ENCODE measurements at places on chromosomes 13 and 19.

DNA sequence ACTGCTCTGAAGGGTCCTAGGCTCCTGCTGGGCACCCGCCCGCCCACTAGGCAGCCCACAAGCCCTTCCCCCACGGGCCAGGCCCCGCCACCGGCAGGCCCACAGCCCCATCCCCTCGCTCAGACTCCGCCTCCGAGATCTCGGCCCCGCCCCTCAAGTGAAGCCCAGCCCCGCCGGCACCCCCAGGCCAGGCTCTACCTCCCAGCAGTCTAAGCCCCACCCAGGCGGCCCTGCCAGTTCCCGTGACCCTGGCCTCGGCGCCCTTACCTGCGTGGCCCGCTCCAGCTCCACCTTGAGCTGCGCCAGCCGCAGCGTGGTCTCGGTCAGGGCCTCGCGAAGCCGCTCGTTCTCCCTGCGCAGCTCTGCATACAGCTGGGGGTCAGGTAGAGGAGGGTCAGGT, 16.3 kb downstream of the EPS8L1 start:
- no peak for DNase-seq

DNA sequence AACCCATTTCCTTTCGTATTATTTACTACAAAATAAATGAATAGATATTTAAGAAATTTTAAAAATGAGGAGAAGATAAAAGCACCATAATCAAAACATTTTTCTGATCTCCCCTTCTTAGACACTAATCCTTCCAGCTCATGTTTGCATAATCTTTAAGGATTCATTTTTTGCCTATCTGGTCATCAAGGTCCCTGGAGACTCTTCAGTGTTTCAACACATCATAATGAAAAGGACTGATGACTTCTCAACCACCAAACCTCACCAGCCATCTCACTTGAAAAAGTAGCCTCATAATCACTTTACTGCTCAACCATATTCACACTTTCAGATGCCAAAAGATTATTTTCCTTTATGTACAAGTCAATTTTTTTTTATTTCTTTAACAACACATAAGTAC, 80.1 kb downstream of the DCLK1 start:
- DNase-seq = no peak

GRCh38 chr13:83634601-83635000, 247.7 kb downstream of the SLITRK1 start:
- DNase-seq = no peak

- no peak for DNase-seq
These were observed 531.7 kb downstream of the SLITRK1 start for GRCh38 chr13:83350569-83350968.

DNA sequence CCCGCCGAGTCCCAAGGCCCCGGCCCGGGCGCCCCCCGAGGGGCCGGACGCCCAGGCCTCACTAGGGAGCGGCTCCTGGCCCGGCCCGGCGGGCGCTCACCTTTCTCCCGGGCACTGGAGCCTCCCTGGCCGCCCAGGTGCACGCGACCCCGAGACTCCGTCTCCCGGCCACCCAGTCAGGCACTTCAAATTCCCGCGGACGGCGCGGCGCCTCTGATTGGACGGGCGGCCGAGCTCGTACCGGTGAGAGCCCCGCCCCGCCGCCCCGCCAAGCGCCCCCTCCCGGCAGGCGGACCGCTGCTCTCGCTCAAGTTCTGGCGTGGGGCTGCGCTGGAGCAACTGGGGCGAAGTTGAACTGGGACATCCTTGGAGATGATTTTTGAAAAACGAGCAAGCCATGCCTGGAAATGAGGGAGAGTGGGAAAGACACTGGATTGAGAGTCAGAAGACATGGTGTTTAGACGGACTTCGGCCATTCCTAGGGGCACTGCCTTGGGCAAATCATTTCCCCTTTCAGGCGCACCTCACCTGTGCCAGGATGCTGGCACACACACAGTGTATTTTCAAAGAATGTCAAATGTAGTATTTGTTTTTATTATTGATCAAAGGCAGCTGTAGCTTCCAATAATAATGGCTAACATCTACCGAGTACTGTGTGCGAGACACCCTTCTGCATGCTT, 485.3 kb downstream of the UQCRFS1 start:
- no peak for DNase-seq

GRCh38 chr19:47379381-47379938, 30.3 kb downstream of the DHX34 start:
- DNase-seq = no peak

DNA sequence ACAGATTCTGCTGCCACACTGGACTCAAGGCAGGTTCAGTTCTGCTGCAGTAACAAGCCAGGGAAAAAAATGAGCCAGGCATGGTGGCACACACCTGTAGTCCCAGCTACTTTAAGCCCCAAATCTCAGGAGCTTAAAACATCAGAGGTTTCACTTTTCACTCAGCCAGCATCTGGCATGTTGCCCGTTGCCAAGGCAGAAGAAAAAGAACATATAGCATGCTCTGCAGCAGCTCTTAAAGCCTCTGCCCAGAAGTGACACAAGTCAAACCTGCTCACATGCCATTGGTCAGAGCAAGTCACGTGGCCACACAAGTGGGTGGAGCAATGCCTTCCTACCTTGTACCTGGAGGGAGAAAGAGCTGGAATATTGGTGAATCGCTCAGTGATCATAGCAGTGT, 14.7 kb upstream of the ADGRE5 start:
- peak; percentile 84 for DNase-seq

- DNase-seq = no peak
These were observed 188.5 kb upstream of the HTR2A start for GRCh38 chr13:47085346-47085745.

DNA sequence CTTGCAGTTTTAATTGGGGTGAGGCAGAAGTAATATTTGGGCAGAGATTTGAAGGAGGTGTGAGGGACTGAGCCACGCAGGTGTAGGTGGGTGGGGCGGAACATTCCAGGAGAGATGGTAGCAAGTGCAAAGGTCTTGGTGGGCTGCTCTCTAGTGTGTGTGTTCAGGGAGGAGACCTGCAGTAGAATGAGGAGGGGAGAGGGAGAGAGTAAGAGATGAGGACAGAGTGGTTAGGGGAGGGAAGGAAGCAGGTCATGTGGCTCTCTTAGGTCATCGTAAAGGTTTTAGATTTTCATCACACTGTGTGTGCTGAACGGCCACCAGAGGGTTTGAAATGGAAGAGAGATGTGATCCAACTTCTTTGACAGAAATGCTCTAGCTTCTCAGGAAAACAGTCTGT, 33.5 kb downstream of the WASF3 start:
- no peak for DNase-seq

- DNase-seq = no peak
These were observed 34.6 kb downstream of the NFIX start for GRCh38 chr19:13029893-13030292.

GRCh38 chr13:31764556-31764955, 25.2 kb downstream of the RXFP2 start:
- DNase-seq = no peak

DNA sequence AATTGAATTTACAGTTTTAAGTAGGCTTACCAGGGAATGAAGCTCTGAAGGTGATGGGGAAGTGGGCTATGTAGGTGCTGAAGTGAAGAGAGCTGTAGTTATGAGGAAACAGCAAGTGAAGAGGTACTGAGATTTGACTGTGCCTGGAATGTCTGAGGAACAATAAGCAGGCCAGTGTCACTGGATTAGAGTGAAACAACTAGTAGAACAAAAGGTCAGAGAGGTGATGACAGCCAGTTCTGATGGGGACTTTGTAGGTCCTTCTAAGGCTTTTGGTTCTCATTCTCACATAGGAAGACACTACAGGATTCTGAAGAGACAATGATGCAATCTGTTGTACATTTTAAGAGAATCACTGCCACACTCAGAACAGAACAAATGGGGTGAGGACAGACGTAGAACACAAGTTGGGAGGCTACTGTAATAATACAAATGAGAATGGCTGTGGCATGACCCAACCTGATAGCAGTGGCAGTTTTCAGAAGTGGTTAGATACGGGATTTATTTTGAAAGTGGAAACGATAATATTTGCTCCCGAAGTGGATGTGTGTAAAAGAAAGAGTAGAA, 130.8 kb downstream of the MYCBP2 start:
- DNase-seq = no peak

DNA sequence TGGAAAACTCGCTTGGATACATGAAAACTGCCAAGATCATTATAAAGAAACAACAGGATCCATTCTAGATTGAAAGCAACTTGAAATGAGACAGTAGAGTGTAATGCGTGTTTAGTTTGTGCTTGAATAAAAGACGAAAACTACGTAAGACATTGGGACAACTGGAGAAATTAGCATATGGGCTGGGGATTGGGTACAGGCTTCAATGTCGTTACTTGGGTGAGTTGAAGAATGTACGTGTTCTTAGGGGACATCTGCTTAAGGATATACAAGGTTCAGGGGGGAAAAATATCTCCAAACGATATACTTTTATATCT, 471 bp upstream of the ERVK3-1 start:
- DNase-seq = no peak

DNA sequence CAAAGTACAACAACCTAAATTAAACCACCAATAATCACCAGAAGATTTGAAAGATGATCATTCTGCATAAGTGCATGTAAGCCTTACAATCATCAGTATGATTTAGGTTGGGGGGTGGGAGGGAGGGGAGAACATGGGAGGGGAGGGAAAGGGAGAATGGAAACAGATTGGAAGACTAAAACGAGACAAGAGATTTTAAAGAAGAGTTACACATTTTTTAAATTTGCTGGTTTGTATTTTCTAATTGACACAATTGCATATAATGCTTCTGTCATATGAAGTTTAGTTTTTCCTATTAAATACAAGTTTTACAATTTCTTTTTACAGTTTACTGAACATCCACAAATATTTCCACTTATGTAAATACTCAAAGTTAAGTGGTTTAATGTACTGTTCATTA, 2118.9 kb downstream of the PCDH9 start:
- DNase-seq = no peak

DNA sequence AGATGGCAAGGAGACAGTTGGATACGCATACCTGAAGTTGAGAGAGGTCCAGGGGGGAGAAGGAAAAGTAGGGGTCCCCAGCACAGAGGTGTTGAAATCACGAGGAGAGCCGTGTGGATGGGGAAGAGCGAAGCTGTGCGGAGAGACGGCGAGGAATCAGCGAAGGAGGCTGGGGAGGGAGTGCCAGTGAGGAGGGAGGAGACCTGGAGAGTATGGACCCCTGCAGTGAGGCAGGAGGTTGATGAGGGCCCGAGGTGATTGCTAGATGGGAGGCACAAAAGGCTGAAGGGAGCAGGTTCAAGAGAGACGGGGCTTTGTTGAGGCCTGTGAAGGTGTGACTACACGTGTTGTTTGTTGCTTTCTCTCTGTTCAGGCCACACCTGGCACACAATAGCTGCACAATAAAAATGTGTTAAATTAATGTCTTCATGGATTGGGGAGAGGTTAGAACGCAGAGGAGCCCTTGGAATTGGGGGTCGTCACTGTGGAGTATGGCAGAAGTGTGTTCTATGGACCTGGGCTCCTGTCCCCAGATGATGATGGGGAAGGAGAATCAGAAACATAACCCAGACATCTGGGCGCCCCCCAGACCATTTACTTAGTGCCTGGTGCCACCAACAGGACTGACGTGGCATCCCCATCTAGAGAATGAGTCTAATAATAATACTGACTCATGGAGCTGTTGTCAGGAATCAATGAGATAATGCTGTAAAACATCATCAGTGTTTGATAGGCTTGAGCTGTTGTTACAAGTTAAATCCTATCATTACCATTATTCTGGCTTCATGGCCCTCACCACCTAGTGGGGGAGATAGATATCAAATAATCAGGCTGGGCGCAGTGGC, 137.5 kb downstream of the SIPA1L3 start:
- DNase-seq = no peak

GRCh38 chr13:49097374-49097773, 121.7 kb downstream of the FNDC3A start:
- no peak for DNase-seq

Measured in T-helper 2 cell (primary cell).